ENCODE measurements at places on chromosomes 13 and 19.
A peak's percentile ranks its signal among the peaks of the same experiment; 100 is the strongest.

DNA sequence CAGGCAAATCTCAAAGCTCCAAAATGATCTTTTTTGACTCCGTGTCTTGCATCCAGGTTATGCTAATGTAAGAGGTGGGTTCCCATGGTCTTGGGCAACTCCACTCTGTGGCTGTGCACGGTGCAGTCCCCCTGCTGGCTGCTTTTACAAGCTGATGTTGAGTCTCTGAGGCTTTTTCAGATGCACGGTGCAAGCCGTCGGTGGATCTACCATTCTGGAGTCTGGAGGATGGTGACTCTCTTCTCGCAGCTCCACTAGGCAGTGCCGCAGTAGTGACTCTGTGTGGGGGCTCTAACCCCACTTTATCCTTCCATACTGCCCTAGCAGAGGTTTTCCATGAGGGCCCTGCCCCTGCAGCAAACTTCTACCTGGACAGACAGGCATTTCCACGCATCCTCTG lies 266.8 kb upstream of the GPC6 start:
- DNase-seq: no peak

DNA sequence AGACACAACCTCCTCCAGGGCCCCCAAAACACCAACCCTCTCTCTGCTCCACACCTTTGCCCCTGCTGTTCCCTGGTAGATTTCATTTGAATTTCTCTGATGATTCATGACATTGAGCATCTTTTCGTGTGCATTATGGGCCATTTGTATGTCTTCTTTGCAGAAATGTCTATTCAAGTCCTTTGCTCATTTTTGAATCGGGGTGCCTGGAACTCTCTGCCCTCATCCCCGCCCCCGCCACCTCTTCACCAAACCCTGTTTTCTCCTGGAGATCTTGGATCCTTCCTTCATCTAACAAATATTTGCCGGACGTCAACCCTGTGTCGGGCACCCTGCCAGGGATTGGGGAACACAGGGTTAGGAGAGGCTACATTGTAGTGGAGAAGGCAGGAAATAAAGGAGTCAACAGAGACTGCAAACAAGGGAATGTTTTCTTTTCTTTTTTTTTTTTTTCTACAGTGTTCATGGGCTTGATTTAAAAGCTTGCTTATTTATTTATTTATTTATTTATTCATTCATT lies 25.5 kb upstream of the SLC1A5 start:
- DNase-seq: no peak

DNA sequence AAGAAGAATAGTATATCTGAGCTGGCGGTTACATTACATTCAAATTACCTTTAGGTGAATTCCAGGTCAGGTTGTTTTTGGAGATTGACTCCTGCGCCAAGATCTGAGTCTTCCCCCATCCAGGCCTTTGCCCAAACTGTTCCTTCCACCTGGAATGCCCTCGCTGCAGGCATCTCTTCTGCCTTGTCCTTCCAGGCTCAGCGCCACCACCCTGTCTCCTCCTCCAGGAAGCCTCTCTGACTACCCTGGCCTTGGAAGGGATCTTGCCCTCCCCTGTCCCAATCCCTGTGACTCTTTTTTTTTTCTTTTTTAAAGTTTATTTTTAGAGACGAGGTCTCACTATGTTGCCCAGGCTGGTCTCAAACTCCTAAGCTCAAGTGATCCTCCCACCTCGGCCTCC lies 1.7 kb upstream of the HOMER3 start:
- DNase-seq: no peak

DNA sequence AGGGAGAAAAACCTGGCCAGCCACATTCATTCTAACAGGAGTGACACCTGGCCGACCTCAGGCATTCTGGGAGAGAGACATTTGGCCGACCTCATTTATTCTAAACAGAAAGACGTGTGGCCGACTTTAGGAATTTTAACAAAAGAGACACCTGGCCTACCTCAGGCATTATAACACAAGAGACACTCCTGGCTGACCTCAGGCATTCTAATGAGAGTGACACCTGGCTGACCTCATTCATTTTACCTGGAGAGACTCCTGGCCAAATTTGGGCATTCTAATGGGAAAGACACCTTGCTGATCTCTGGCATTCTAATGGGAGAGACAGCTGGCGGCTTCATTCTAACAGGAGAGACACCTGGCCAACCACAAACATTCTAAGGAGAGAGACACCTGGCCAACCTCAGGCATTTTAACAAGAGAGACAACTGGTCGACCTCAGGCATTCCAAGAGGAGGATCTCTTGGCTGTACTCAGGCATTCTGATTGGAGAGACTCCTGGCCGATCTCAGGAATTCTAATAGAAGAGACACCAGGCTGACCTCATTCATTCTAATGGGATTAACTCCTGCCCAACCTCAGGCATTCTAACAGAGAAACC lies 1353.9 kb downstream of the UQCRFS1 start:
- no peak for DNase-seq

GRCh38 chr13:44465318-44465717 lies 91.7 kb downstream of the SERP2 start:
- no peak for DNase-seq

DNA sequence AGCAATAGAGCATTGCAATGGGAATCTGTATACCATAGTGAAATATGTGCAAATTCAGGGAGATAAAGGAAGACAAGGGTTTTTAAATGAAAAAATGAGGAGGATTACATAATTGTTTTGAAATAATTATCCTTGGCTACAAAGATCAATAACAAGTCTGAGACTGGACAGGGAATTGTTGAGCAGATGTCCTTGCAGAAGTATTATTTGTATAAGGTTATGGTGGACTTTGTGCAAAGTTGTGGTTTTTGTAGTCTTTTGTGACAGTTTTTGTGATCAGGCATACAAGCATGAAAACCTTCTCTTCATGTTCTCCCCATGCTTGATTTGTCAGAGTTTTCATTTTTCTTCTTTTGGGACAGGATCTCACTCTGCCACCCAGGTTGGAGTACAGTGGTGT lies 25.3 kb upstream of the ZNF780A start:
- DNase-seq: no peak

DNA sequence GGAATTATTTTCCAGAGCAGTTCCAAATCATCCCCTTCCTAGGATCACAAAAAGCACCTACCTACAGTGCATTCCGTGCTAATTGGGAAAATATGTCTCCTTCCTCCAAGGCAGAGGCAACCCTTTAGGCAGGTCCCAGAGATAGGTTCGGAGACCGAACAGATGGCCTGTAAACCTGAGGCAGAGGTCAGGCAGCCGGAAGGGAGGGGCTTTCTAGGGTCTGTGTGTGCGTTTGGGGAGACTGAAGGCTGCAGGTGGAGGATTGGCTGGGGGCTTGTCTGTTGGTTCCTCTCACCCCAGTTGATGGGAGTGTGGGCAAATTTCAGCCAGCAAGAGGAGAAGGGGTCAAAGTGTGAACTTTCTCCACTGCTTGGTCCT lies 7.1 kb downstream of the KCNN4 start:
- no peak for DNase-seq

DNA sequence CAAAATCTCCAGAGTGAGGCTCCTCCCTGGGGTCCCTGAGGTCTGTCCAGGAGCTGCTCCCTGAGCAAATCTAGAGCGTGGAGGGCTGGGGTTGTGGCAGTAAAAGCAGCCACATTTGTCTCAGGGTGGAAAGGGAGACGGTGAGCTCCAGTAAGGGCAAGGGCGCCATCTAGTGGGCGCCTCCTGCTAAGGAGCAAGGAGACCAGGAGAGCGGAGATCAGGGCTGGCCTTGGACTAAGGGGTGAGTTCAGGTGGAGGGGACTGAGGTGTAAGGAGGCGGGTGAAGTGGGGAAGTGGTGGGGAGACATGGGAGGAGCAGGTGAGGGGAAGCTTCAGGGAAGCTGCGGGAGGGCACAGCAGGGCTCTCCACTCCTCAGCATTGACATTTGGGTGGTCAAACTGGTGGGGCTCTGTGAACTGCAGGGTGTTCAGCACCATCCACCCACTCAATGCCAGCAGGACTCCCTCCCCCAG lies 5.3 kb upstream of the CEACAM21 start:
- peak; percentile 89 for DNase-seq

DNA sequence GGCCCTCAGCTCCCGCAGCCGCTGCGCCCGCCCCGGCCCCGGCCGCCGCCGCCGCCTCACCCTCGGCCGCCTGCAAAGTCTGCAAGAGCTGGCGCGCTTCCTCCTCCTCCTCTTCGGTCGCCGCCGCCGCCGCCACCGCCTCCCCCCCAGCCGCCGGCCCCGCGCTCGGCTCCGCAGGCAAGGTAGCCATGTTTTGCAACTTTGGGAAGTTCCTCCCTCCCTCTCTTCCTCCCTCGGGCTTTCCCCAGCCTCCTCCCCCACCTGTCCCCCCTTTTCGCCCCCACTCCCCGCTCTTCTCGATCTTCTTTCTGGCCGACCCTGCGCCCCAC lies 433 bp downstream of the SIX5 start:
- DNase-seq: peak; percentile 49

DNA sequence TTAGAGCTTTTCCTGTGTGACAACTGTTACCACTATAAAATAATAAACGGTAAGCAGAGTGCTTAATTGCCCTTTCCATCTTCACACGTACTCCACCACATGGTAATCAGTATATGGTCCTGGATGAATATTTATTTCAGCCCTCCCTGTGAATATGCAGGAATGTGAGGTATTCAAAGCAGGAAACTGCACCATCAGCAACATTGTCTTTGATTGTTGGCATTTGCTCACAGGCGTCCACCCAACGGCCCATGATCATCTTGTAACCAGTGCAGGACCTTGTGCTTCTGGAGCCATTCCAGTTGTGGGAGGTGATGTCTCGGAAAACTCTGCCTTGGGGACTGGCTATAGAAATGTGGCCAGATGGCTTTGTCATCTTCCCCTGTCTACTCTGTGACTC lies 132.6 kb downstream of the COG6 start:
- no peak for DNase-seq

DNA sequence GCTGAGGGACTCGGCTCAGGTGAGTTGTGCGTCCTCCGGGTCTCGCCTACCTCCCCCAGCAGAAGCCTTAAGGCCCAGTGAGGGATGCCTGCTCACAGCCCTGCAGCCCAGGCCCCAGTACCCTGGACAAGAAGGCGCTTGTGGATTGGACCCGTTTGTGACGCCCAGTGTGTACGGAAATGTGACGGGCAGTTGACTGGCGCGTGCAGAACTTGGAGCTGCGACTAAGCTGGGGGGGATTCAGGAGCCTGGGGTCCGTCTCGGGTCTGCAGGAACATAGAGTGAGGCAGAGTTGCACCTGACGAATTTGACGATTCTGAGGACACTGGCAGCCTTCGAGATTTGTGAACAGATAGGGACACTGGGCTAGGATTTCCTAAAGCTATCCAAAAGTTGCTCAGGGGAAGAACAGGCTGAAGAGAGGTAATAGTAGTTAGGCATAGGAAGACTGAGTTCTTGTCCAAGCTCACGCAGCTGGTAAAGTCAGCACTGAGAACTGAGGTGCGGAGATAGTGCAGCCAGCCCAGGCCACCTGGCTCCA lies 519 bp downstream of the ZNF551 start:
- no peak for DNase-seq

DNA sequence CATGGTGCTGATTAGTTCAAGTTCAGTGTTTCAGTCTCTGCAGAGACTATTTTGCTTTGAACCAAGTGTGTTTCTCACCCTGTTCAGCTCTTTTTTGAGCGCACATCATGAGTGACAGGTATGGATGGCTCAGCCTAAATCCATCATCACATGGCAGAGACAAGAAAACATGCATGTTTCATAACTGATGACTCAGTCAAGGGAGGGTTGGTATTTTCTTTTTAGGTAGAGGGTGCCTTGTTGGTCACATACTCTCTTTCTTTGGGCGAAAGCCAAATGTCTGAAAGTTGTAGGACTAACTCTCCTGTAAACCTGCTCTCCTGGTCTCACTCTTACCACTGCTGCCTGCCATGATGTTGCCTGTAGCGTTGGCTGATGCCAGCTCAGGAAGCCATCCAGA lies 48.1 kb upstream of the RAP2A start:
- no peak for DNase-seq

- no peak for DNase-seq
Measured at GRCh38 chr13:41565216-41565615, 107.9 kb downstream of the RGCC start.

DNA sequence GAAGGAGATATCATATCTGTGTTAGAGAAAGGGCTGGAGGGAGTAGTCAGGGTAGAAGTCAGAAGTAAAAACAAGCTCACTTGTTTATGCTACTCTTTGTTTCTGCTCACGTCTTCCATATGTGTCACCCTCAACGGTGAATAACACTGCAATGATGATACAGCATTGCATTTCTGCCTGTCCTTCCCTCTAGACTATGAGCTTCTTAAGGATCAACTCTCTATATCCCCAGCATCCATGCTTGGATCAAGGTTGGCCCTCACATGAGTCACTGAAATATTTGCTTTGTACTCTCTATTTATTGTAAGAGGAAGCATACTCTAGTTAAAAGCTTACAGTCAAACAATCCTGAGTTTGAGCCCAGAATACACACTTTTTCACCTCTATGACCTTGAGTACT lies 406.0 kb downstream of the RFC3 start:
- no peak for DNase-seq

GRCh38 chr13:112910016-112910415 lies 59.0 kb upstream of the MCF2L start:
- no peak for DNase-seq

- no peak for DNase-seq
Measured at GRCh38 chr19:11288349-11288748, 7.6 kb upstream of the TSPAN16 start.

GRCh38 chr13:27381601-27382000 lies 42.8 kb upstream of the GTF3A start:
- DNase-seq: no peak

DNA sequence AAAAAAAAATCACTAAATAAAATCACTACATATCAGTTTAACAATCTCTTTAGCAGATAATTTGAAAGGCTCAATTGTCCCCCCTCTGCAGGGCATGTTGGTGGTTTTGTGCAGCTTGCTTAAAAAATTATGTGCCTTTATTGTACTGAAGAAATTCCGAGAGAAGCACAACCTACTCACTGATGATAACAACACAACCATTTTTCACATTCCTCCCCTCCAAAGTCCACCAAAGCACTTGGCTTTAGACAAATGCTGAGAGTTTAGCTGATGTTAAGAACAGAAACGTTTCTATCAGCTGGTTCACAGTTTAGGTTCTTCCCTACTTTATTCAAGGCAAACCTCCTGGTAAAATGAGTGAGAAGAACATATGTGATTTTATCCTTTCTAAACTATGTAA lies 923 bp downstream of the DOCK9 start:
- no peak for DNase-seq

GRCh38 chr19:7970716-7971448 lies 27.4 kb upstream of the TIMM44 start:
- DNase-seq: no peak

DNA sequence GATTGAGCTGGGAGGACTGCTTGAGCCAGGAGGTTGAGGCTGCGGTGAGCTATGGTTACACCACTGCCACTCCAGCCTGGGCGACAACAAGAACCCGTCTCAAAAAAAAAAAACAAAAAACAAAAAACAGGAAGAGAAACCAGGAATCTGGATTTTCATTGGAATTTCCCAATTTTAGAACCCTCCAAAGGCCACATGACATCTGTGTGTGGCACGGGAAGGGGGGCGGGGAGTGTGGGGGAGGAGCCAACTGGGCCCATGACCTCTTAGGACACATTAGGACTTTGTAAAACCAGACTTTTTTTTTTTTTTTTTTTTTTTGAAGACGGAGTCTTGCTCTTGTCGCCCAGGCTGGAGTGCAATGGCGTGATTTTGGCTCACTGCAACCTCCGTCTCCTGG lies 21.2 kb upstream of the MYDGF start:
- DNase-seq: no peak

GRCh38 chr19:45638930-45639729 lies at the start of gene EML2:
TSS of gene EML2 (minus strand) at chr19:45639397. CDS start at chr19:45639376, 21 bp downstream.
- DNase-seq: peak; percentile 79

Measured in stimulated activated effector memory CD8-positive, alpha-beta T cell treated with anti-CD3 and anti-CD28 coated beads, Interleukin-12 subunit alpha, Interleukin-12 subunit beta, amount 100 ng/mL, for 72 hours (primary cell).